Amygdala (tissue), 56 donors: ENCODE measurements at places on chromosomes 5 and 9.
A peak's percentile ranks its signal among the peaks of the same experiment; 100 is the strongest.

- no peak for DNase-seq
Observed at GRCh38 chr9:108636013-108636412, 219.8 kb downstream of the ACTL7B start.

DNA sequence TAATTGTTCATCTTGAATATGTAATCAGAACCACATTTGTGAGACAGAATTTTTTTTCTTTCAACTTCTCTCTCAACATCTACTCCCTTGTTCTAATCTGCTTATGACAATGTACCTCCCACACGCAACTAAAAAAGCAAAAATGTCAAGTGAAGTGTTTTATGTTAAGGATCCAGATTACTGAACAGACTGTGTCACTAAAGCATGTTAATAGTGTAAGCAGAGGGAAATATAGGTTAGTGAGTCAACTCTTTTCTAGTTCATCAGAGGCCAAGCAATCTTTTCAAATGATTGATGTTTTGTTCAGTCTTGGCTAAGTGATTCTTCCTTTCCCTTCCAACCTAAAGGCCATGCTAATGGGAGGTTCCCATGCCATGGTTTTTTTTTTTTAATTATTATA, 34.7 kb upstream of the IDNK start:
- no peak for DNase-seq

GRCh38 chr5:175478384-175479124, at the start of gene SFXN1:
TSS of gene SFXN1 (plus strand) at chr5:175478560. CDS start at chr5:175492104, 13,544 bp downstream.
- peak; percentile 63 for DNase-seq

GRCh38 chr5:173888473-173889131, 453 bp downstream of the CPEB4 start:
- DNase-seq: no peak

DNA sequence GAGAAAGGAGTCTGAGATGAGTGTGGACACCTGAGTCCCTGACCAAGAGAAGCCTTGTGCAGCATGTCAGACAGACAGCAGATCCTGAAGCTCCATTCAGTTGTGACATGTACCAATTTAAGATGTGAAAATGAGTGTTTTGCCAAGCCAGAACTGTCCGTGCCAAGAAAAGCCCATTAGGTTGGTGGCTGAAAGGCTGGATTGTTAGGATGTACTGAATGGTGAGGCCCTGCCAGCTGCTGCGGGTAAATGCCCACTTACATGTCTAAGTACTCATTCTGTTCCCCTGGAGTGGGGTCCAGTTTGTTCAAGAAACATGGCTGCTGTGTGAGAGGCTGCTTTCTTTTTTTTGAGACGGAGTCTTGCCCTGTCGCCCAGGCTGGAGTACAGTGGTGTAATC, 14.6 kb downstream of the DAPK1 start:
- DNase-seq: peak; percentile 20
